ENCODE measurements at places on chromosomes 2 and 18. TPM values are rescaled to one million over a fixed set of nuclear protein-coding genes. Genes with fewer than 3 reads are reported as not detected.

The GCKR gene
- not detected for total RNA-seq

The CENPA gene
- not detected for total RNA-seq

The PPIG gene
- 40.6 TPM for total RNA-seq

The RPRD1A gene
- total RNA-seq, result 50.7 TPM

The HOXD8 gene
- 1.1 TPM for total RNA-seq

The DNAH7 gene
- 0.32 TPM for total RNA-seq

The CYP26B1 gene
- total RNA-seq, result 7.0 TPM

The DNAJC5G gene
- 1.6 TPM for total RNA-seq

Measured in cardiac septum (tissue), 1 donor.